ENCODE measurements at places on chromosomes 2 and 18.

DNA sequence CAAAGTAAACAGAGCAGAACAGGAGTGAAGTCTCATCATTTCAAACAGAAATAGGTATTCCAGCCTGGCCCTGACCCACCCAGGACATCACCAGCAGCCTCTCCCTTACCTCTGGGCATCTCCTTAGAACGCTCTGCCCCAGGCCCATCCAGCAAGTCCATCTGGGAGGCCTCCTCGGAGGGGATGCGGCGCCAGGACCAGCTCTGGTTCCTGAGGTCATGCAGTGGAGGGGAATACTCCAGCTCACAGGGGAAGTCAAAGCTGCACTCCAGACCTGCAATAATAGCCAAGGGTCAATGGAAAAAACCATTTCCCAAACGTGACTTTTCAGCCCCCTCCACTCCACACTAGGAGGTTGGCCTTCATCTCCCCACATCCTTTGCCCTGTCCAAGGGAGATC is 226.6 kb downstream of the ALK start:
- no peak for DNase-seq

- no peak for DNase-seq
These were observed 672.9 kb upstream of the ACVR2A start for GRCh38 chr2:147171941-147172340.

- DNase-seq, result peak; percentile 44
These were observed 31.6 kb upstream of the SNORC start for GRCh38 chr2:232838406-232838874.

- no peak for DNase-seq
These were observed 55.3 kb upstream of the AFF3 start for GRCh38 chr2:100197631-100198153.

DNA sequence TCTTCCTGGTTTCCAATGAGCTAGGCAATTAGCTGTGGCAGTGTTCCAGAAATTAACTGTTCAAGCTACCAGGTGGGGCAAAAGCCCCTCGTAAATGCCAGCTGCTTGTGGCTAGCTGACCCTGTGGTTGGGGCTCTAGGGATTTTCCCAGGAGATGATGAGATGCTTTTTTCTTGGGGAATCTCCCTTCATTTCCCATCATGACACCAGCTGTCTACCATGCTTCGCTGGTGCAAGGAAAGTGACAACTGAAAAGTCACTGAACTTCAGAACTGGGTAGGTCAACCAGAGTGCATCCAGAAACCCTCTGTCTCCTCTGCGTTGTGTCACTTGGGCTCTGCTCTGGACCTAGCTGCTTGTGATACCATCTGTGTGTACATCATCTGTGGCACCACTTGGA is 386.5 kb upstream of the DCC start:
- DNase-seq, result no peak

DNA sequence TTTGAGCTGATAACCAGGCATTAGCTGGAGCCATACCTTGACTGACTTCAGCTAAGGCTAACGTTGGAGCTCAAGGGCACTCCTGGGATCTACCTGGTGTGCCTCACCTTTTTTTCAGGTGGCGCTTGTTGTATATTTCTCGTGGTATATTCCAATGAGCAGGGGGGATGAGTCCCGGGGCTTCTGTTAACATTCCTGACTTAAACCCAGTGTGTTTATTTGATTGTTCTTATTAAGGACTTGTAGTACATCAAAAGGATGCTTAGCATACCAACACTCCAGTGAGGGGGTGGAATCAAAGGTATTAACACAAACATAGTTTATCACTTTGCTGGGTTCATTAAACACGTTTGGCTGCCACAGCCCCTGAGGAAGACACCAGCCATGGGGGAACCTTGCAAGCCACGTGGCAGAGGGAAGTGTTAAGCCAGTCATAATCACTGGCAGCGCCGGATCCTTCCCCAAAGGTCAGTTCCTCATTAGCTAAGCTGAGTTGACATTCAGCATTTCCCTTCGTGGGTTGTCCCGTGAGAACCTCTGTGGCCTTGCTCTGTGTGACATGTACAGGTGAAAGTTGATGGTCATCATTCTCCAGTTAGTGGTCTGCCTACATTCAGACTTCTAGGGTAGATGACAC is 119.5 kb upstream of the MCFD2 start:
- no peak for DNase-seq

DNA sequence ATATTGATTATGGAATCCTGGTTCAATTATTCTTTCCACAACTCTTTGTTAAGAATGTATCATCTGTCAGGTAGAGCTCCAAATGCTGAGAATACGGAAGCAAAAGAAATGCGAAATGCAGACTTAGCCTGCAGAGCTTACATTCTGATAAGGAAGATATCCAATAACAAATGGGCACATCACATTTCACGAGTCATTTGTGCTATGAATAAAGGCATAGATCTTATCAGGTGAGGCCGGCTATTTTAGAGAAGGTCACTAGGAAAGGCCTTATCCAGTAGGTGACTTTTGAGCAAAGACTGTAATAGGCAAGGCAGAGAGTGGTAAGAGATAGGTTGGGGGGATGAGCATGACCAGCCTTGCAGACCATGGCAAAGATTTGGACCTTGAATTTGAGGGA is 174.3 kb upstream of the SERPINE2 start:
- DNase-seq, result no peak

DNA sequence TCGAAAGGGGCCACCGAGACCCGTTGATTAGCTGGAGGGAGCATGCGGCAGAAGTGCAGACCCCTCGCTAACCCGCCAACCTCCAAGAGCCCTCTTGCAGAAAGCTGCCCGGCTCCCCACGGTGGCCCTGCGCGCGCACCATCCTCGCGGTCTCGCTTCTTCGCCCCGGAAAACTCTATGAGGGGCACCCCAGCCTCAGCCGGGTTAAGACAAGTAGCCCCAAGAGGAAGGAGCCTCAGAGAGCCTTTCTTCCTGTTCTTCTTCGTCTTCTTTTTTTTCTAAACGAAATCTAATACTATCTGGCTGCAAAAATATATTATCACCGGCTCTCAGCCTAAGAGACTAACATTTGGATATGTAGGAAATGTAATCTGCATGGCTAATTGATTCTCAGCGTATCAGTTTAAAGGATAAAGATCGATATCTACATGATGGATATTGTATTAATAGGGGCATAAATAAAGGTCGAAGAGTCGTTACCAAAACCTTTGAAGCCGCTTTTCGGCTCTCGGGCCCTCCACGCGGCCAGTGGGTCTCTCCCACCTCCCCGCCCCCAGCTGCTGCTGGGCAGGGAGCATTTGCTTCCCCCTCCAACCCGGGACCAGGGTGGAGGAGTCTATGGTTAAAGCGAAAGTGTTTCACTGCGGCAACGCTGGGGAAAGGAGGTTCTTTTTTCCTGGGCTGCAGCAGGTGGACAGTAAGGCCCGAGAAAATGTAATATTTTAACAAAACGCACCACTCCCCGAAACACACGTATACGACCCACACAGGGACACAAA is 6.1 kb upstream of the PAX3 start:
- DNase-seq, result no peak

GRCh38 chr18:13218997-13219396 is 437 bp downstream of the LDLRAD4 start:
- DNase-seq, result no peak

GRCh38 chr2:180849851-180850250 is 130.6 kb upstream of the UBE2E3 start:
- DNase-seq, result no peak

DNA sequence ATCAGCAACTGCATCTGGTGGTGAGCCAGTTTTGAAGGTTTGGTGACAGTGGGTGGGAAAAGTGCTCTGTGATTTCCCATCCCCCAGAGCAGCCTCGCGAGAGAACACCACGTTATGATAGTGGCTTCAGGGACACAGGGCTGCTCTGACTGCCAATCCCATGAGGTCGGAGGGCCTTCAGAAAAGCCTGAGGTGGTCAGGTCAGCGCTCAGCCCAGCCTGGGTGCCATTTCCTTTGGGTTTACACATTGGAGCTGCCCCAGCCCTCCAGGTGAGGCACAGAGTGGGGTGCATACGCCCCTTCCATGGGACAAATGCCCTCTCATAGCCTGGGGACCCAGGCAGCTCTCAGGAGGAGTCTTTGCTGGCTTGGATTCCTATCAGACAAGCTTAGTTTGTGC is 126.8 kb downstream of the KCTD1 start:
- no peak for DNase-seq

GRCh38 chr2:11692966-11693521 is 23.0 kb upstream of the NTSR2 start:
- DNase-seq, result peak; percentile 22

- no peak for DNase-seq
These were observed 124.4 kb downstream of the ASB1 start for GRCh38 chr2:238551091-238551490.

GRCh38 chr2:8095978-8096377 is 585.9 kb upstream of the ID2 start:
- DNase-seq, result no peak

DNA sequence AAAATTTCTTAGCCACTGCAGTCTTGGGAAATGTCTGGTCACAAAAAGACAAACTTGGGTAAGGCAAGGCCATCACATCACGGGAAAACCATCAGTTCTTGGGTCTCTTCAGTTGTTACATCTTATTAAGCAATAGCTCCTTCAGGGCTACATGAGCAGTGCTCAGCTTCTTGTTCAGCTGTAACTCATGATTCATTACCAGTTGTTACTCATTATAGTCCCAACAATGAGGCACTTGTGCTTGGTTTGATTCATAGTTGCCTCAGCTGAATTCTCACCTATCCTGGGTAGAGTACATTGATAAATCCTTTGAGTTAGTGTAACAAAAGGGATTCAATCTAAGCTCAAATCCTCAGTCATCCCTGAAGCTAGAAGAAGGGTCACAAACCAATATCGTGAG is 102.4 kb upstream of the DCC start:
- no peak for DNase-seq

GRCh38 chr2:60725466-60725865 is 30.6 kb upstream of the PAPOLG start:
- no peak for DNase-seq

- no peak for DNase-seq
These were observed 52.9 kb downstream of the SCG2 start for GRCh38 chr2:223549215-223549614.

DNA sequence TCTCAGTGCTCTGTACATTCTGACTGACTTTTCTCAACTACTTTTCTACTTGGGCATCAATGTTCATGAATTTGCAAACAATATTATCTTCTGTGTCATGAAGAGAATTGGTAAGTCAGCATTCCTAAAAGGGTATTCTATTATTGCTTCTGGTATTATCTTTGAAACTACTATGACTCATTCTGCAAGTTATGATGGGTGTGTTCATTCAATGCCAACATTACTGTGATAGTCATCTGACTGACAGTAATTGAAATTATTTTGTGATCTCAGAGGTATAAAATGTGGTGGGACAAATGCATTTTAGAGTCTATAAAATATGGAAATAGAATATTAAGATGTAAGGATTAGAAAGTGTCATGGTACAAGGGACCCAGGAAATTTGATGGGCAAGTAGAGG is 736.0 kb upstream of the CELF4 start:
- DNase-seq, result no peak

GRCh38 chr2:54161660-54162424 is 46.4 kb downstream of the ACYP2 start:
- DNase-seq, result no peak

DNA sequence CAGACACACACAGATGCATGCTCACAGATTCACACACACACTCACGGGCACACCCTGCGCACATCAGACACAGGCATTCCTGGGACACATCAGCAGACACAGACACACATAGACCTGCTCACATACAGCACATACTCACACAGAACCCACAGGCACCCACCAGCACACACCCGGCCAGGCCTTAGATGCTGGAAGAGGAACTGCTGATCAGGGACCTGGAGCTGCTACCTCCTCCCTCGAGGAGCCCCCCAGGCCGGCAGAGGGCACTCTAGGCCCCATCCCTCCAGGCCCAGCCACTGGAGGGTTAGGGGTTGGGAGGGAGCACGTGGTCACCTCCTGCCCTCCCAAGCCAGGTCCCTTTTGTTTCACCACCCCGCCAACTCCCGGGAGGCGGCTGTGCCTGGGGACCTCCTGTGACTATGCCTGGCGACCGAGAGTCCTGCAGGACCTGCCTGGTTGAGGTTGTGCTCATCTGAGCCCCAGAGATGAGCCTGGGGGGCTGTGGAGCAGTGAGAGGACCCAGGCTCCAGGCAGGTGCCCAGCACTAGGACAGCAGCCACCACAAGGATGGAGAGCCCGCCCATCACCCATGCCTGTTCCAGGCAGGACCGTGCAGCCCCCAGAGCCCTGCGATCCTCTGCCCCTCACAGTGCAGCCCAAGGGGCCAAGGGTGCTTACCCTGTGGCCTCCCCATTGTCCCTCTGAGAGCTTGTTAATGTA is 21.0 kb upstream of the PTMA start:
- DNase-seq, result peak; percentile 50

DNA sequence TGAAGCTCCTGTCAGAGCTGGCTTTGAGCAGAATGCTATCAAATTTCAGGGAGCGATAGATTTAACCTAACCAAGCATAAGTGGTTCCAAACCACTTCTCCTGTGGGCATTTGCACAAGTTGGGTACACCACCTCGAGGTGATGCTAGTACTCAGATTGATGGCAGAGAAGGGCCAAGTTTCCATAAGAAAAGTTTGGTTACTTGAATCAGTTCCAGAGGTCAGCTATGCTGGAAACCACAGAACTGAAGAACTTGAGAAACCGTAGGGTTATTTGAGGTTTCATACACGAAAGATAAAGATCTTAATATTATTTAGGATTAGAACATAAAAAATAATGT is 238.2 kb upstream of the SOX11 start:
- no peak for DNase-seq

DNA sequence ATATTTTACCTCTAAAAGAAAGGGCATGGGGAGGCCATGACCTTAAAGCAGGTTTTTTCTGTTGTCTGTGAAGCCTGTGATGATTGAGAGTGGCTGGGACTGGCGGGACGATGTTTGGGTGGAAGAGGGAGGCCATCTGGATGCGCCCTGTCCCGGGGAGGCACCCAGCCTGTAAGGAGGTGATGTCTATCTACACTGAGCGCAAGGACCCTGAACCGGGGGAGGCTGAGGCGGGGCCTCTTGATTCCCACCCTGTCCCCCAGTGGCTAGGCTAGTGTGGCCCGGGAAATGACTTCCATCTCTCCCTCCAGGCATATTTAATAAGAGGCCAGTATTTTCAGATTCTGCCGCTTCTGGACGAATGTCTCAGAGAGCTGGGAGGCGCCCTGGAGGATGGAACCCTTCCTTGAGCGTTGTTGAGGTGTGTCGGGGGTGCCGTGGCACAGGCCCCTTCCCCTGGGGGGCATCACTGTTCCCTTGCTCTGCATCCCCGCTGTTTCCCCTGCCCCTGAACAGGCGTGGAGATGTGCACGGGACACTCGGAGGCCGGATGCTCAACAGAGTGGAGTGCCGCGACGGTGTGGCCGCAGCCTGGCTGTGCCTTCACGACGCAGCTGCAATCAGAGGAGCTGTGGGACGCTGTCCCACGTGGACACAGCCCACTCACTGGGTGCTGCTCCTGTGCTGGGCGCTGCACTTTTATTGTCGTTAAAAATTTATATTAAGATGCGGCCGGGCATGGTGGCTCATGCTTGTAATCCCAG is 185.4 kb downstream of the LDLRAD4 start:
- DNase-seq, result no peak

DNA sequence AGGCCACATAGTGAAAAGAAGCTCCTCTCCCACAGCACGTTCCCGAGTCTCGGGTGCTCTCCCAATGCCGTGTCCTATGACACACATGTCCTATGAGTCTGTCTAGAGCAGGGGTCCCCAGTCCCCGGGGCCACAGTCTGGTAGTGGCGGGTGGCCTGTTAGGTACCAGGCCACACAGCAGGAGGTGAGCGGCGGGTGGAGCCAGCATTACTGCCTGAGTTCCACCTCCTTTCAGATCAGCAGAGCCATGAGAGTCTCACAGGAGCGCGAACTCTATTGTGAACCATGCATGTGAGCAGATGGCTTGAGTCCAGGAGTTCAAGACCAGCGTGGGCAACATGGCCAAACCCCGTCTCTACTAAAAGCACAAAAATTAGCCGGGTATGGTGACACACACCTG is 112.6 kb downstream of the ZBTB7C start:
- no peak for DNase-seq
